ENCODE measurements at places on chromosomes 16 and 17.

DNA sequence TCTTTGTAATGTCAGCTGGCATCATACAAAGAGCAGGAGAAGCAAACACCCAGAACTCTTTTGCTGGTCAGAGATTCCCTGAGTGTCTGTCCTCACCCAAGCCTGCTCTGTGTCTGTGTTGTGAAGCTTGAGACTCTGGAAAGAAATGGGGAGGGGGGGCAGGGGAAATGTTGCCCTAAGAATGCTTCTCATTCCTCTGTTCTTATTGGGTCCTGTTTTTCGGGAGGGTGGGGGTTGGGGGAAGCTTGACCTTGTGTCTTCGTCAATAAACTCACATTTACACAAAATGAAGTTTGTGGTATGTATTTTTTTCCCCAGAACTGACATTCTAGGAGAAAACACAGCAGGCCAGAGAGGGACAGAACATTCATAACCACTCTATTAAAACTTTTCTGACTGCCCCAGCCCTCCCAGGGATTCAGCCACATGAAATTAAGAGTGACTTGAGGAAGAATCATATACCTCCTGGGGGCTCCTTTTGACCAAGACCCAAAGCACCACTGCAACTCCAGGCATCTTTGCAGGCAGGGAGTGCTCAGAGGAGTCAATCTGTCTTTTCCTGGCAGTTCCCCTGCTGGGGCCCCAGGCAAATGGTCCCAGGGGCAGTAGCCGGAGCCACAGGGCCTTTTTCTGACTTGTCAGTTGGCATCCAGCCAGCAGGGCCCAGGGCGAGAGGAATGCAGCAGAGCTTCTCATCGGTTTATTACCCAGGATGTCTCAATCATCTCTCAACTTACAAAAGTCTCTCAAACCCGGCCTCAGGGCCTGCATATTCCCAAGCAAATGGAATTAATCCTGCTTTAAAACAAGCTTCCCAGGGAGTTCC lies 5.1 kb upstream of the RASL10B start:
- DNase-seq, result peak; percentile 17

DNA sequence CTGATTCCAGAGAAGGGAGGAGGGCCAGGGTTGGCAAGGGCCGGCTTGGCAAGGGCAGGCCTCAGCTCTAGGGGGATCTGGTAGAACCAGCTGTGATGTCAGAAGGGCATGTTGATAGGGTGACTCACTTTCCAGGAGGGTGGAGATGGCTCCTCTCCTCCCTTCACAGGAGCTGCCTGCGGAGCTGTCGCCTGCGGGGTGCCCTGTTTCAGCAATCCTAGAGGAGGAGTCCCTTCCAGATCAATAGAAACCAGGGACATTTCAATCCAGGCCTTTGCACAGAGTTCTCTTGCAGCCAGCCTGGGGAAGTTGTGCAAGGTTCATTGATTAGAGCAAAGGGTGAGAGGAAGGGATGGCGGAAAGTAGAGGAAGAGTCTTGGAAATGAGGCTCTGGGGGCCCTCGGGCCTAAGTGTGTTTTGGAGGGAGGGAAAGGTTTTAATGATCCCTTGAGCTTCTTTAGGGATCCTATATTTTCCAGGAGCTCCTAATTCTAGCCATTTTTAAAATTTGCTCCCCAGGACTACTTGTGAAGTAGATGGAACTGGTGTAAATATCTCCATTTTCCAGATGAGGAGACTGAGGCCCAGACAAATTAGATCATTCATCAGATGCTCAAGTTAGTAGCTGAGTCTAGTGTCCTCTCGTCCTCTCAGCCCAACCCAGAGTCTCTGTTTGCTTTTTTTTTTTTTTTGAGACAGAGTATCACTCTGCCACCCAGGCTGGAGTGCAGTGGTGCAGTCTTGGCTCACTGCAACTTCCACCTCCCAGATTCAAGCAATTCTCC lies 24.8 kb upstream of the CSNK2A2 start:
- no peak for DNase-seq

- DNase-seq, result no peak
These were observed 10.9 kb upstream of the FOXJ1 start for GRCh38 chr17:76151896-76152454.

GRCh38 chr16:20673882-20674683 lies 23.4 kb downstream of the ACSM1 start:
- peak; percentile 53 for DNase-seq

Data from HL-60 (cell line).